Activated T-cell treated with anti-CD3 and anti-CD28 coated beads, Interleukin-2, amount 50 U/mL, for 72 hours (primary cell): ENCODE measurements at places on chromosomes 4 and X.

GRCh38 chrX:9943420-9943819 lies 23.7 kb upstream of the CLDN34 start:
- DNase-seq, result peak; percentile 27

DNA sequence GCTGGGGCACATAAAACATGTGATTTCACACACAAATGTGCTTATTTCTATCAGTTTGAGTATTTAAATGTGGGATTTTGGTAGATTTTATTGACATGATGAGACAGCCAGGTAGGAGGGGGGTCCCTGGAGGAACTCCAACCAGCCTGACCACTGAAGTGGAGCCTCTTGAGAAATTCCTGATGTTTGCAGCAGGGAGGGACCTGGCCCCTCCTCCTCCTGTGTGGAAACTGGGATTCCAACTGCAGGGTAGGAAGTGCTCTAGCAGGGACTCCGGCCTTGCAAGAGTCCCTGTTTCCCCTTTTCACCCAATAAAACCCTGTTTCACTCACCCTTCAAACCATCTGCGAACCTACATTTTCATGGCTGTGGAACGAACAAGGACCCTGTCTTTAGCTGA lies 2224.0 kb upstream of the AGA start:
- no peak for DNase-seq

DNA sequence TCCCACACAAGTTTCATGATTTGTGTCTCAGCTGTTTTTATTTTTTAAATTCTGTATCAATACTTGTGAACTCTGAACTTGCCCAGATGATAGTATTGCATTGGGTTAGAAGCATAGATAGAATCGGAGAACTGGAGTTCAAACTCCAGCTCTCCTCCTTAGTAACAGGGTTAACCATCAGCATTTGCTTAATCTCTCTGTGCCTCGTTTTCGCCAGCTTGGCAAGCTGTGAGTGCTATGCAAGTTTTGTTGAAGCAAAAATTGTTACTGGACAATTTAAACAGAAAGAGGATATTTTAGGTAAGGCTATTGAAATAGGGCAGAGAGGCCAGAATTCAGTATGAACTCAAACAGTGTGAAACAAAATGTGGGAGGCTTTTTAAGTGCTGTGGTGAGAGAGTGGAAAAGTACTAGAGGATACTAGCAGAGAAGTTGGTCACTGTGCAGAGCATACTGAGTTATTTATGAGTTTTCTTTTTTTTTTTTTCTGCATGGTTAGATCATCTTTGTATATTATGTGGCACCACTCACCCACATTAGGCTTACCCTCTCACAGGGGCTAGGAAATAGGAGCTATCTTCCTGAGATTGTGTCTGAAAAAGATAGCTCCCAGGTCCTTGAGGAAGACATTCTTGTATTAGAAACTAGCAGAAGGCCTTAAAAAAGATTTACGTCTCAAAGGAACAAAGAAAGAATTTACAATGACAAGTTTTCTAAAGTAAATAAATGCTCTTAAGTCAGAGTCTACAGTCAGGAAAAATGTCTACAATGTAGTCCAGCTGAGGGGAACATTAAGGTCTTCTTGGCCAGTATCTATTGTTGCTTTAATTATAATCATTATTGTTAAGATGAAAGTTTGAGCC lies 1126.6 kb downstream of the FAT4 start:
- DNase-seq, result no peak

- DNase-seq, result no peak
Measured at GRCh38 chrX:38181357-38181756, 39.3 kb downstream of the SRPX start.

- no peak for DNase-seq
Measured at GRCh38 chr4:1381944-1382541, 24.2 kb downstream of the NKX1-1 start.

DNA sequence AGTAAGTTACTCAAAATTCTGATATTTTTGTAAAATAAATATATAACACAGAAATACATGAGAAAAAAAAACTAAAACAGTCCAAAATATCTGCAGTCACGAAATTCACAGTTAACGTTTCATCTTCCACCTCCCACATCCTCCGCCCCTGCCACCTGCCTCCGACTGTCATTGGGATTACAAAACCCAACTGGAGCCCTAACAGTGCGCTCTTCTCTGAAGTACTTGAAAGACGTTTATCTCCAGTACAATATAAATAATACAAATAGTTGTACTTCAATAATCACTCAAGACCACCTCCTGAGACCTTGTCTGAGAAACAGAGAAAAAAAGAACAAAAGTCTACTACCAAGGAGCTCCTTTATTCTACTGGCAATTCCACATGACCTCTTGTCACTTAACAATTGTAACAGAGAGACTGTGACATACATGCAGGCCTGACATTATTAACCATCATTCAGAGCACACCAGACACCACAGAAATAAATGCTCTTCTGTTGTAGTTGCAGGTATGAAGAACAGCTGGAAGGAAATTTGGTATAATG lies 280.6 kb downstream of the PPP3CA start:
- no peak for DNase-seq

DNA sequence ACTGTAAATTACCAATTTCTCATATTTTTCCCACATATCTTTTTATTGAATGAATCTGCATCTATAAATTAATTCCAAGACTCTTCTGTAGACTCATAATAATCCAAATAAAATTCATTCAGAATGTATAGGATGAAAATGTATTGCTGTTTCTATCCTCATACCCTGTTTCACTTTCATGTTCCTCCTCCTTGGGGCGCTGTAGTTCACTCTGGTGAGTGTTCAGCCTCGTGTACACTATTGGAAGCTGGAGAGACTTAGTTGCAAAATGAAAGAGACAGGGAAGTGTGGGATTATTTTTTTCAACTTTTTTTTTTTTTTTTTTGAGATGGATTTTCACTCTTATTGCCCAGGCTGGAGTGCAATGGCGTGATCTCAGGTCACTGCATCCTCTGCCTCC lies 296.1 kb downstream of the TLL1 start:
- no peak for DNase-seq

DNA sequence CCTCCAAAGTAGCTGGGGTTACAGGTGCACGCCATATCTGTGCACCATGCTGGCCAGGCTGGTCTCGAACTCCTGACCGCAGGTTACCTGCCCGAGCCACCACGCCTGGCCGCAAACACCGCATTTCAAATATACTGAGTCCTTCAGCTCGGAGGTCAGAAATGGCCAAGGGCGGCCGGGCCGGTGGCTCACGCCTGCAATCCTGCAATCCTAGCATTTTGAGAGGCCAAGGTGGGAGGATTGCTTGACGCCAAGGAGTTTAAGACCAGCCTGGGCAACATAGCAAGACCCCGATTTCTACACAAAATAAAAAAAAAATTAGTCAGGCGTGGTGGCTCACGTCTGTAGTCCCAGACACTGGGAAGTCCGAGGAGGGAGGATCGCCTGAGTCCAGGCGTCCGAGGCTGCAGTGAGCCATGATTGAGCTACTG lies 71.9 kb upstream of the PPP2R3B start:
- DNase-seq, result no peak
